ENCODE measurements at places on chromosomes 5 and 9. TPM values are rescaled to one million over a fixed set of nuclear protein-coding genes. Genes with fewer than 3 reads are reported as not detected.

Gene PCYOX1L
- 34.5 TPM for total RNA-seq

Gene ADGRD2
- total RNA-seq, result not detected

Gene CAMK4
- total RNA-seq, result 139 TPM

Gene DBN1
- 4.8 TPM for total RNA-seq

DNA sequence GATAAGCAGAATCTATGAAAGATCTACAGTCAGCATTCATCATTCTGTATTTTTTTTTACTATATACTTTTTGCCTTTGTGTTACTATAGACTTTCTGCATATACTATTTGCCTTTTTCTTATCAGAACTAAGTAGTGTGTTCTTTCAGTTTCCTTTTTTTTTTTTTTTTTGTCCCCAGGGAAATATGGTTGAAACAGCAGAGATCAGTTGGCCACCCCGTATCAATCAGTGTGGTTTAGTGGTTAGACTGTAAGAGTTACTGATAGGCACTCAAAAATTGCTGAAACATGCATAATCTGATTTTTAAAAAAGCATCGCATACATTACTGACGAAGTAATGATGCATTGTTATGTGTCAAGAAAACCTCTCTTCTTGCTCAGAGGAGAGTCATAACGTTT lies 990.8 kb upstream of the EDIL3 start:
- no peaks in the 10 kb centered on the region for H3K4me1 ChIP-seq
- no peak for DNase-seq
- no peak overlapping the region for H3K27ac ChIP-seq
- no peaks in the 10 kb centered on the region for H3K36me3 ChIP-seq
- H3K4me3 ChIP-seq, result no peak overlapping the region
- no peaks in the 10 kb centered on the region for H3K27me3 ChIP-seq

DNA sequence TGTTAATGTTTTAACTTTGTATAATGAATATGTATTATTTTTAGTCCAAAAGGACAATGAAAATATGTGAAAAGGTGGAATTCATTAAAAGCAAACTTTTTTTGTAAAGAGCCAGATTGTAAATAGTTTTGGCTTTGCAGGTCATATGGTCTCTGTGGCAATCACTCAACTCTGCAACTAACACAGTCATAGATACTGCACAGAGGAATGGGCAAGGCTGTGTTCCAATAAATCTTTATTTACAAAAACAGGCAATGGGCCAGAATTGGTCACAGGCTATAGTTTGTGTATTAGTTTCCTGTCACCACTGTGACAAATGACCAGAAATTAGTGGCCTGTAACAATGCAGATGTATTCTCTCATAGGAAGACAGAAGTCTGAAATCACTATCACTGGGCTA lies 125.4 kb upstream of the PTCH1 start:
- H3K4me3 ChIP-seq, result no peak overlapping the region
- H3K27me3 ChIP-seq, result peaks cover 6% of the 10 kb centered on the region
- H3K4me1 ChIP-seq, result no peaks in the 10 kb centered on the region
- H3K27ac ChIP-seq, result no peak overlapping the region
- no peak for DNase-seq
- no peaks in the 10 kb centered on the region for H3K36me3 ChIP-seq

DNA sequence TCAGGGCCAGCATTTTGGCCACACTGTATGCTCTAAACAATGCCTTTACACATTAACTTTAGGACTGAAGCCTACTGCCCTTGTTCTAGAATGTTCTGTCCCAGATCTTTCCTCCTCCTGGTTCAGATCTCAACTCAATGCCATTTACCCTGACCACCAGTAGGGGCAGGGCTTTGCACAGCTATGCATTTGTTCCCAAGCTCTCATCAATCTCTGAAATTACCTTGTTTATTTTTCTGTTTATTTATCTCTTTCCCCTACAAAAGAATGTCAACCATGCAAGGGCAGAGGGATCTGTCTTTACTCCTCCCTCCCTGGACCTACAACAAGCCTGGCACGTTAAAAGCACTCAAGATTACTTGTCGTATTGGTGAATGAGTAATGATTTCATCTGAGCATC lies 612.9 kb downstream of the BNC2 start:
- H3K4me3 ChIP-seq, result no peak overlapping the region
- H3K4me1 ChIP-seq, result peaks cover 3% of the 10 kb centered on the region
- no peaks in the 10 kb centered on the region for H3K36me3 ChIP-seq
- H3K27ac ChIP-seq, result no peak overlapping the region
- H3K27me3 ChIP-seq, result no peaks in the 10 kb centered on the region

DNA sequence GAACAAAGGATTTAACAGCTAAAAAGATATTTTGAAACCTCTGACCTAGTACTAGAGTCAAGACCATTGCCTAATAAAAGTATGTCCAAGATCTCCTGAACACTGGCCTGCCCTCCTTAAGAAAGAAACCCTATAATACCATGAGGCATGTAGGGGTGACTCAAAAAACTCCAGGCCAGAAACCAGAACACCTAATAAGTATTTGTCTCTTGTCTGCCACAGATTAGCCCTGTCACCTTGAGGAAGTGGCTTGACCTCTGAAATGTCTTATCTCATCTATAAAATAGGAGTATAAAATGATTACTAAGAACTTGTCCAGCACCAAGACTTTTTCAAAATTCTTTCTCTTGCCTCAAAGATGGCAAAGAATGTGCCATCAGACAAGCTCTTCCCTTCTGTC lies 125.5 kb upstream of the RASGRF2 start:
- DNase-seq, result no peak
- peaks cover 18% of the 10 kb centered on the region for H3K4me1 ChIP-seq
- peaks cover 23% of the 10 kb centered on the region for H3K36me3 ChIP-seq

- DNase-seq, result no peak
- no peaks in the 10 kb centered on the region for H3K27me3 ChIP-seq
- H3K4me1 ChIP-seq, result no peaks in the 10 kb centered on the region
- no peak overlapping the region for H3K4me3 ChIP-seq
- H3K27ac ChIP-seq, result no peak overlapping the region
- H3K36me3 ChIP-seq, result no peaks in the 10 kb centered on the region
These were observed 63.2 kb downstream of the NR2F1-AS1 start for GRCh38 chr5:93517828-93518227.

GRCh38 chr9:25964239-25964638 lies 286.0 kb upstream of the TUSC1 start:
- H3K36me3 ChIP-seq, result no peaks in the 10 kb centered on the region
- no peak overlapping the region for H3K27ac ChIP-seq
- no peak overlapping the region for H3K4me3 ChIP-seq

GRCh38 chr5:1033178-1033577 lies 24.6 kb downstream of the NKD2 start:
- no peak overlapping the region for H3K4me3 ChIP-seq
- no peak overlapping the region for H3K27ac ChIP-seq
- H3K36me3 ChIP-seq, result no peaks in the 10 kb centered on the region
- DNase-seq, result no peak
- peaks cover 2% of the 10 kb centered on the region for H3K4me1 ChIP-seq

- no peak overlapping the region for H3K4me3 ChIP-seq
- no peak overlapping the region for H3K27ac ChIP-seq
- no peak for DNase-seq
- no peaks in the 10 kb centered on the region for H3K36me3 ChIP-seq
These were observed 249.3 kb downstream of the DNAH5 start for GRCh38 chr5:13695076-13695712.

- peak; percentile 27 for DNase-seq
- H3K27ac ChIP-seq, result no peak overlapping the region
- H3K27me3 ChIP-seq, result peaks cover 22% of the 10 kb centered on the region
- no peaks in the 10 kb centered on the region for H3K4me1 ChIP-seq
- no peaks in the 10 kb centered on the region for H3K36me3 ChIP-seq
These were observed 49.5 kb downstream of the C5orf22 start for GRCh38 chr5:31581498-31582099.

DNA sequence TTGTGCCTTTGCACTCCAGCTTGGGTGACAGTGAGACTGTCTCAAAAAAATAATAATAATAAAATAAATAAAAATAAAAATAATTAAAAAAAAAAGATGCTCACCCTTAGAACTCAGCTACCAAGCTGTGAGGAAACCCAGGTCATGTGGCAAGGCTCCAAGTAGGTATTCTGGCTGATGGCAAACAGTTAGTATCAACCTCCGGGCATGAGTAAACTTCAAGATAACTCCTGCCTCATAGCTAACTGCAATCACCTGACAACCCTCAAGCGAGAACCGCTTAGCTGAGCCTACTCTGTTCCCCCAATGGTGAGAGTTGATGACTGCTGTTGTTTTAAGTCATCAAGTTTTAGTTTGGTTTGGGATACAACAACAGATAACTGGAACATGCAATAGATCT lies 6.1 kb upstream of the SLC44A1 start:
- no peak overlapping the region for H3K4me3 ChIP-seq
- DNase-seq, result no peak
- peaks cover 42% of the 10 kb centered on the region for H3K27me3 ChIP-seq
- H3K36me3 ChIP-seq, result no peaks in the 10 kb centered on the region

GRCh38 chr5:122773619-122774018 lies 1.3 kb upstream of the SNX2 start:
- H3K27me3 ChIP-seq, result peaks cover 22% of the 10 kb centered on the region
- no peak for DNase-seq
- peaks cover 2% of the 10 kb centered on the region for H3K36me3 ChIP-seq
- no peak overlapping the region for H3K27ac ChIP-seq
- H3K4me3 ChIP-seq, result peak overlapping the region; percentile 26
- H3K4me1 ChIP-seq, result peaks cover 30% of the 10 kb centered on the region

DNA sequence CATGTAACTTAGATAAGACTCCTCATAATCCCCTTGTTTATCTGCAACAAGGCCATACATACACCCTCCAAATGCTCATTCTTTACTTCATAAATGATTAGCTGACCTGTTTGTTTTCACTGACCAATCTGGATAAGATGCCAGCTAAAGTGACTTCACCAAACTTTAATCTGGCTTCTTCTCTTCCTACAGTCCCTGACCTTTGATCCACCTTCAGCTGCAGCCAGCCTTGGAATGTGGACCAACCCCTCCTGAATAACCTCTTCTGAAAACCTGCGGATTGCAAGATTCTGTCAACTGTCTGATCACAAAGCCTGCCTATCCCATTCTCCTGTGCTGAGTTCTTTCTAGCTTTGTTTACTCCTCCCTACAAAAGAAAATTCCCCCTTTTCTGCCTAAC lies 476.8 kb downstream of the LRRC70 start:
- no peak overlapping the region for H3K4me3 ChIP-seq
- DNase-seq, result no peak
- H3K27me3 ChIP-seq, result no peaks in the 10 kb centered on the region
- no peaks in the 10 kb centered on the region for H3K36me3 ChIP-seq
- no peaks in the 10 kb centered on the region for H3K4me1 ChIP-seq
- H3K27ac ChIP-seq, result no peak overlapping the region

- peaks cover 37% of the 10 kb centered on the region for H3K36me3 ChIP-seq
- peak overlapping the region; percentile 15 for H3K27ac ChIP-seq
- no peak overlapping the region for H3K4me3 ChIP-seq
- H3K4me1 ChIP-seq, result peaks cover 22% of the 10 kb centered on the region
- no peaks in the 10 kb centered on the region for H3K27me3 ChIP-seq
- peak; percentile 46 for DNase-seq
These were observed 21.6 kb downstream of the FBXW11 start for GRCh38 chr5:171984748-171985419.

DNA sequence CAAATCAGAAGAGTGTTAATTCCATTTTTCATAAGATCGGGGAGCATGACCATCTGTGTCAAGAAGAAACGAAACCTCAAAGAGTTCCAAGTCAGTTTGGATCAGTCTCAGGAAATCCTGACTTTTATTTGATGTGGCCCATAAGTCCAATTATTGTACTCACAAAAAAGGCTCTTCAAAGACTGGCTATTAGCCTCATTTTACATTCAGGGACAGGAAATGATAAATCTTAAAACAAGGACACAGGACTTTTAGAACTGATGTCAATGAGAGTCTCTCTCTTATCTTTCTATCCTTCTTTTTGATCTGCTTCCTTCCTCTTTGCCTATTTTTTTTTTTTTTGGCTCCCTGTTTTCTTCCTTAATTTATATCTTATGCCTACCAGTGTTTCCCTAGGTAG lies 43.7 kb upstream of the SHOC1 start:
- DNase-seq, result no peak
- H3K4me1 ChIP-seq, result peaks cover 2% of the 10 kb centered on the region
- H3K4me3 ChIP-seq, result no peak overlapping the region
- H3K36me3 ChIP-seq, result no peaks in the 10 kb centered on the region

DNA sequence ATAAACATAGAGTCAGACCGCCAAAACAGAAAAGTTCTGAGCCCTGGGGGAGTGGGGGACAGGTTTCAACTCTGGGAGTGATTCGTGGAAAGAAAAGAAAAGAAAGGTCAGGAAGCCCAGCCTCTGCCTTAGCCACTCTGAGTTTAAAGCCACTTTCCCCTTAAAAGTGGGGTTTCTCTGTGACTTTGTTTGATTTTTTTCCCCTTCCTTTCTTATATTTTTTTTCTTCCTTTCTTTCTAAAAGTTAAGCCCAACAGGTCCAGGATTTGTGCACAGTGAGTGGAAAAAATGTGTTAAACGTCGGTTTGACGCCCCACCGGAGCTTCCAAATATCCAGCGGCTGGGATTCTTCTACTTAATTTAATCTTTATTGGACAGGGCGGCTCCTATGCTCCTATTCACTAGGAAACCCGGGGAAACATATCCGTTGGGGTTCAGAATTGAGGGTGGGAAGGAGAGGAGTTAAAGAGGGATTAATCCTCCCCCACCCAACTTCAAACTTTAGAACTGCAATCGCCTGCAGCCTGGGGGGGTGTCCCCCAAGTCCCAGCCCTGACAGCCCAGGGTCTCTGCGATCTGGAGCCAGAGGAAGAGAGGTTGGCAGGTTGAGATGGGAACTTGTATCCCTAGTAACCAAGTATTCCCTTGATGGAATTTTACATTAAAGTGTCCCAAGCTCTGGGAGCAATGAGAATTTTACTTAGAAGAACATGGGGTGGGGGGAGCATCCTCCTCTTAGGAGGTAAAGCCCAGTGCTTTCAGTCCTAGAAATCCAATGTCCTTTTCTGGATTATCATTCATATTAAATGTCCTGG lies 6.3 kb downstream of the NR2F1-AS1 start:
- H3K4me3 ChIP-seq, result no peak overlapping the region
- no peaks in the 10 kb centered on the region for H3K36me3 ChIP-seq
- peaks cover 90% of the 10 kb centered on the region for H3K27me3 ChIP-seq
- H3K27ac ChIP-seq, result no peak overlapping the region
- peaks cover 15% of the 10 kb centered on the region for H3K4me1 ChIP-seq

- DNase-seq, result no peak
- H3K27ac ChIP-seq, result no peak overlapping the region
- H3K36me3 ChIP-seq, result no peaks in the 10 kb centered on the region
- no peak overlapping the region for H3K4me3 ChIP-seq
- H3K27me3 ChIP-seq, result peaks cover 10% of the 10 kb centered on the region
These were observed 152.7 kb upstream of the POC5 start for GRCh38 chr5:75869891-75870290.

DNA sequence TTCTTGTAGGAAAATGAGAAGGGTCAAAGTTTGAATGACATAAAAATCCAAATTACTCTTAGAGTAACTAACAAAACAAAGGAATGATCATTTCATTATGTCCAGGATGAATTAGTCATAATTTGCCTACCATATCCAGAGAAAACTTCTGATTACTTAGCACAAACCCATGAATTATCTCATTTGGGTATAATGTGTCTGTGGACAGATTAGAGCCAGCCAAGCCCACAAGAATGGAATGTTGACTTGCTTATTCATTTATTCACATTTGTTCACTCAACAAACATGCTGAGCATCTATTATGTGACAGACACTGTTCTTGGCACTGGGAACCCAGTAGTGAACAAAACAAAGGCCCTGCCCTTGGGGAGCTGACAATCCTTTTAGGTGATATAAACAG lies 87.4 kb downstream of the APBA1 start:
- H3K4me3 ChIP-seq, result no peak overlapping the region
- H3K36me3 ChIP-seq, result no peaks in the 10 kb centered on the region
- peaks cover 4% of the 10 kb centered on the region for H3K4me1 ChIP-seq
- DNase-seq, result no peak
- H3K27ac ChIP-seq, result no peak overlapping the region
